B cell (primary cell): ENCODE measurements at places on chromosomes 13 and 19. TPM values are rescaled to one million over a fixed set of nuclear protein-coding genes. Genes with fewer than 3 reads are reported as not detected.

NAPSA gene
- polyA plus RNA-seq: 3.7 and 4.0 TPM in 2 replicates

SMAD9 gene
- polyA plus RNA-seq: not detected in 2 replicates

LAMP1 gene
- polyA plus RNA-seq: 48.6 and 52.1 TPM in 2 replicates

ONECUT3 gene
- polyA plus RNA-seq: not detected in 2 replicates

ZSCAN4 gene
- not detected in 2 replicates for polyA plus RNA-seq
